Ecto neural progenitor cell (in vitro differentiated cells): ENCODE measurements at places on chromosomes 12 and 14.

DNA sequence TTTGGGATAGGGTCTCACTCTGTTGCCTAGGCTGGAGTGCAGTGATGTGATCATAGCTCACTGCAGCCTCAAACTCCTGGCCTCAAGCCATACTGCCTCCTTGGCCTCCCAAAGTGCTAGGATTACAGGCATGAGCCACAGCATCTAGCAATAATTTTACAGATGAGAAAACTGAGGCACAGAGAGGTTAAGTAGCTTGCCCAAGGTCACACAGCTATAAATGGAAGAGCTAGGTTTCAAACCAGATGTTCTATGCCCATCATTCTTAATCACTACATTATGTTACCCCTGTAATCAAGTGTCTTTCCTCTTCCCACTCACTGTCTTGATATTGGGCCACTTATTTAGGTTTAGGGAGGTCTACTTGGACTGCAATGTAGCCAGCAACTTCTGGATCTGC, 3.6 kb downstream of the SLC17A8 start:
- DNase-seq, result no peak

DNA sequence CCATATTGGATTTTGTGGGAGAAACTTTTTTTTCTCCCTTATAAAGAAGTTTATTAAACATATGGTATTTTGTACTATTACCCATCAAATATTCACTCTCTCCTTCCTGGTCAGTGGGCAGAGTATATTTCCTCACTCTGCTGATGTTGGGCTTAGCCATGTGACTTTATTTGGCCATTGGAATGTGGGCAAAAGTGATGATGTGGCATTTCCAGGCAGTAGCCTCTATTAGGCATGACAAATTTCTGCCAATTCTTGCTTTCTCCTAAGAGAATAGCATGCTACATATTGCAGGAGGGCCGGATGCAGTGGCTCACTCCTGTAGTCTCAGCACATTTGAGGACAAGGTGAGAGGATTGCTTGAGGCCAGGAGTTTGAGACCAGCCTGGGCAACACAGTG, 24.4 kb upstream of the WSCD2 start:
- no peak for DNase-seq

DNA sequence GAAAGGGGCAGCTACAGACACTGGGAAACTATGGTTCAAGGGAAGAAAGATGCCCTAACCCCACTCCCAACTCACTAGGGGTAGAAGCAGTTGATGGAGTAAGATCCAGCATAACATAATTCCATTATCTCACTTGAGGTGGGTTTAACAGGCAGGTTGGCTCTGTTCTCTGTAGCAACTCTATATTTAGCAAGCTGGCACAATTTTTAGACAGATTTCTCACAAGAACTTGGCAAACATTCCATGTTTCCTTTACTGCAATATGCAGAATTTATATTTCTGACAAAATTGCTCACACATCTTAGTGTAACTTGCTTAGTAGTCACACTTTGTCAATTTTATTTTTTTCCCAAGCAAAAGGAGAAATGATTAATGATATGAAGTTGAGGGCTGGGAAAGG, 475.4 kb downstream of the RMST start:
- DNase-seq, result no peak

DNA sequence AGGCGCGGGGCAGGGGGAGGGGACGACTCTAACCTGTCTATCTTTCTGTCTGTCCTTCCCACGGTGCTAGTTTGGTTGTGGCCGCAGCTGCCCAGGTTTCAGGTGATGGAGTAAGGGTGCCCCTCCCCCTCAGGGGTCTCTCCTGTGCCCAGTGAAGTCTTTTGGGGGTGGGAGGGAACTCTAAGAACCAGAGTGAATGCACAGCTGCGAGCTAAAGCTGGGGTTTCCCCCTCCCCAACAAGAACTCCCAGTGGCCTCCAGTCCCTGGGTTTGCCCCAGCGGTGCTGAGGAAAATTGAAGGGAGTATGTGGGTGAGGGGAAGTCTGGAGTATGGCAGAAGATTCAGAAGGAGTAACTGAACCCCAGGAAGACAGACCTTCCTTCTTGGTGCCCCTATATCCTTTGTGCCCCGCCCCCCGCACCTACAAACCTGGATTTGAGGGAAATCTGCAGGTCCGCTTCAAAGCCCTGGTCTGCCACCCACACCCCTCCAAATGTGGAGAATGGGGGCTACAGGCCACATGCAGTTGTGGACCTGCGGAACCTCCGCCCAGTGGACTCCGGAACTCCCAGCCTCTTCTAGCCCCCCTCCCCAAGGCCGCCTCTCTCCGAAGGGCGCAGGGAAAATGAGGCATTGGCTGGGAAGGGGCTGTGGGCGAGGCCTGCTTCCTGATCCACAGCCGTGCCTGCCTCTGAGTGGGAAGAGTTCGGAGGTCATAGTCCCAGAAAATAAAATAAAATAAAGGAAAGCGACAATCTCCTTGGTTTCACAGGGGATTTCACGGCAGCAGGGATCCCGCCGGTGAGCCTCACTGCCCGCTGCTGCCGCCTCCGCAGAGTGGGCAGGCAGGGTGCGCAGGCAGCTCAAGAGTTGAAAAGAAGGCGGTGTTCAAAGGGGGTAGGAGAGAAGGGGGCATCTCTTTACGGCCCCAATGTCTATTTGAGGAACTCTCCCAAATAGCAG, 3.4 kb upstream of the HOXC9 start:
- DNase-seq, result no peak

DNA sequence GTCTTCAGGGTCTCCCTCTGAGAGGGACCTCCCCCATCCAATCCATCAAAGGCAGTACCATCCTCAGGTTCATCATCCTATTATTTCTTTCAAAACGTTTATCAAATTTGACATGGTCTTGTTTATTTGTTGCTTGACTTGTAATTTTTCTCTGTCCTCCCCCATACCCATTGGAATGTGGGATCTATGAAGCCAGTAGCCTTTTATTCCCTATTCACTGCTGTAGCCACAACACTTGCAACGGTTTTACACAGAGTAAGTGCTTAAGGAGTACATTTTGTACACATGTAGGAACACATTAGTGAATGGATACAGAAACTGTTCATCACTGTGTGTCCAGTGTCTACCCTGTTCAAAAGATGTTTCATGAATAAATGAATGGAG, 41.5 kb downstream of the IGF1 start:
- DNase-seq, result no peak

DNA sequence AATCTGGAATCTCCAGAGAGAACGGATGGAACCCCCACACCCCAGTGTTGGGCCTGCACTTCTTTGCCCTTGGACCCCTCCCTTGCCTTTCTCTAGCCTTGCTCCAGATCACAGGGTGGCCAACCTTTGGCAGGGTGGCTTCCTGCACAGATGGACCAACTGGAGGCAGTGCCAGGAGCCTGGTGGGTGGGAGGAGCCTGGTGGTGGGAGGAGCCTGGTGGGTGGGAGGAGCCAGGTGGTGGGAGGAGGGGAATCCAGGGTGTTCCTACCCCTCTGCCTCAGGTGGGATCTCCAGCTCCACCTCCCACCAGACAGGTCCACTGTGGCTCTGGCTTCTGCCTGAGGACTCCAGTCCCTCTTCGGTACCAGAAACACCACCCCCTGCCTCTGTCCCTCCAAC, 15.0 kb upstream of the ORAI1 start:
- DNase-seq, result peak; percentile 66

DNA sequence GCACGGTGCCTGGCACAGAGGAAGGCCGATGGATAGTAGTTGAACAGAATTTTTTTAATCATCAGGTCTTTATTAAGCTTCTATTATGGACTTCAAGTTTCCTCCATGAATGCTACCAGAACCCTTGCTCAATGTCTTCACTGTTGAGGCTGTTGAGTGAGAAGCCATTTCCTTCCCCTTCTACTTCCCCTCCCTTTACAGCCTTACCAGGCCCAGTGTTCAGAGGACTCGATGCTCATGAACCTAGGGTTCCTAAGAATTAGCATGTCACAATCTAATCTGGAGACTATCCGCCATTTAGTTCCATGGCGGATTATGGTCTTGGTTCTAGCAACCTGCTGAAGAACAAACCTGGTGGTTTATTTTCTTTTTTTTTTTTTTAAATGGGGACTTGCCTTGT, 17.7 kb downstream of the ETV6 start:
- no peak for DNase-seq

GRCh38 chr14:61476754-61477410, 155.5 kb downstream of the PRKCH start:
- no peak for DNase-seq
